ENCODE measurements at places on chromosomes 7 and 10.

GRCh38 chr7:15555381-15555859 lies 6.4 kb downstream of the AGMO start:
- DNase-seq, result no peak

DNA sequence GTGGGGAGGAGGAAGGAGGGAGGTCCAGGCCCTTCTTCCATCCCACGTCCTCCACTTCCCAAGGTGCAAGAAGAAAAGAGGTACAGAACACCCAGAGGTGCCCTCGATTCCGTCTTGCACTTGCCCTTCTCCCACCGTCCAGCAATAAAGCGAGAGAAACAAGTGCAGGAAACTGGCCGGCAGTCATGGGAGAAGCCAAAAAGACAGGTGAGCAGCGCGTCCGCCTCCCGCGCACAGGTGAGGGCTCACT lies 1.3 kb downstream of the C10orf95 start:
- no peak for DNase-seq

DNA sequence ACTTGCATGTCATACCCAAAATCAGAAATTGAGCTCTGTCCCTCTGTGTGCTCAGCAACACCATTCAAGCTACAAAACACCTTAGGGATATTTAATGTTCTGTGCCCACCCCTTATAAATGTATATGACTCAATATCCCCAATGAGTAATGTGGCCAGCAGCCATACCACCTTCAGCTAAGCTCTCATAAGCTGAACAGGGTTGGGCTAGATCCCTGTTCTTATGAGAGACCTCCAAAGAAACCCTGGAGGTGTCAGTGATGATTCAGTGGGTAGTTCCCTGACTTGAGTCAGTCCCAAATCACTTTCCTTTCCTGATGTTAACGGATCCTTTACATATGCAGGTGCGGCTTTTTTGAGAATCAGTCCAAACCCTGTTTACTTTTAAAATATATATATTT lies 253.8 kb downstream of the CREB5 start:
- DNase-seq, result no peak

DNA sequence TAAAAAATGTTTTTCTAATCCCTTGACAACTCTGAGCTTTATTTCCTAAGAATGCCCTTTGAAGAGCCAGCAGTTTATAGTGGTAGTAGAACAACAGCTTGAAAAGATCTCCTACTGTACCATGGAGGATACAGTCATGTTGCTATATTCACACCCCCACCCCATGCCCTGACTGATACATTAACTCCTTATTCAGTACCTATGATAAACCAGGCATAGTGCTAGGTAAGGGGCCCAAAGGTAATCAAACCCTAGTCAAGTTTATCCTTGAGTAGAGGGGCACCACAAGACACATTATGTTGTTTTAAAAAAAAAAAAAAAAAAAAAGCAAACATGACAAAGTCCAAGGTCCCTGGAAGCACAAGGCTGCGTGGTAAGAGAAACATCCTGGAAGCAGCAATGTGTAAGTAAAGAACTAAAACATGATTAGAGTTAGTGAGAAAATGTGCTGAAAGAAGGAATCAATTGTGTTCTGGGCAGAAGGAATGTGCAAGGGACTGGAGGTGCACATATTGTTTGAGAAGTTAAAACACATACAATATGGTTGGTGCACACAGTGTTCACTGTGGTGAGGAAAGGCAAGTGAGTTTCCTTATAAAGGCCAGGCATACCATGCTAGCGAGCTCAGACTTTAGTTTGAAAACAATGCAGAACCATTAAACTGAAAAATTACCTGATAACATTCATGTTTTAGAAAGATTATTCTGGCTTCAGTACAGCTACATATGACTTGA lies 51.2 kb downstream of the PDE1C start:
- DNase-seq, result no peak

DNA sequence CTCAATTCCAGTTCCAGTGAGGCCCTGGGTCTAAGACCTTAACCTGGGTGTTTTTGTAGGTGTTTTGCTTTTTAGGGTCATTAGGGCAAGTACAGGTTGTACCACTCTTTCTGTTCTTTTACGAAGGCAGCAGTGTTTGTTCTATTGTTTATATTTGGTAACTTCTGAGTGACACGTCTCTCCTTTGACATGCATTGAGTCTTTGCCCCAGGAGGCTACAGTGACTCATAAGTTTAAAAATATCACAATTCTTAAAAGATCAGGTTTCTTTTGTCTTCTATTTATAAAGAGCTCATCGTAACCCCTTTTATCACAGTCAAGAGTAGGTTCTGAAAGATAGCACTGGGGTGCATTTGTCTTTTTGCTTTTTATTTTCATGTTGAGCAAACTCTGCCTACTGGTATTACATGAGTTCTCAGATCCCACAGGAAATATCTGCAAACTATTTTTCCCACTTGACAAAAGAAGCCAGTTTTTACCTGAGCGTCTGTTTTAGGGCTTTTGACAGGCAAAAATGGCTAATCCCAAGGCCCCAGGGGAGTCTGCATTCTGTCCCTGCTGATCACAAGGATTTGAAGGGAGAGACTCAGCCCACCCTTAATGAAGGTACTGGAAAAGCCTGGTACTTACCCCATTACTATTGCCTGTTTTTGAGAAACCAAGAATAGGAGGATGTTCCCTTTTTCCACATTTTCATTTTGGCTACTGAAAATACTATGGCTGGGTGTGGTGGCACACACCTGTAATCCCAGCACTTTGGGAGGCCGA lies 7.9 kb downstream of the NUDT13 start:
- no peak for DNase-seq

DNA sequence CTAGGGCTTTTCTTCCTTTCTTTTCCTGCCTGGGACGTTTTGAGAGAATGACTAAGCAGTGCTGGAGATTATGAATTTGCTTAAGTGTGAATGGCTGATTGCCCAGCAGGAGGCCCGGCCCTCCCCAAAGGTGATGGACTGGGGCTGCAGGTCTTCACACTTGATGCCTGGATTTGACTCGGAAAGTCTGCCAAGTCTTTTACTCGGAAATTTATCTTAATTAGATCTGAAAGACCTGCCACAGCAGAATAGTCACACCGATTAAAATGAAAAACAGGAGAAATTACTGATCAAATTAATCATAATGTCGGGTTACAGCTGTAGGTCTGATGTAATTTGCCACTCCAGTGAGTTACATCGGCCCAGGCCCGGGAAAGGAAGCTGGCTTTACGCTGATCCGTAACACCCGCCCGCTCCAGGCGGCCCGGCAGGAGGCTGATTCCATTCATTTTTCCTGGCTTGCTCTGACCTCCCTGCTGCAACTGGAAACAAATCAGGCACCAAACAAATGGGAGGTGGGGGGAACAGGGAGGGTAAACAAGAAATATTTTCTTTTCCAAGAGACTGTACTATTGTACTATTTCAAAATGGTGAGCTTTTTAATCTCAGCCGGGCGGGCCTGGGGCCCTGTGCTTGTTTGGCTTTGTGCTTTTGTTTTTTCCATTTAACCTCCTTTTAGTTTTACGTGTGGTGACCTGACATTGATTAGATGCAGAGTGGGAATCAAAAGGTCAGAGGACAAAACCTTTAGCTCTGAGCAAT lies 212.4 kb upstream of the YAE1 start:
- no peak for DNase-seq

GRCh38 chr7:150848111-150848510 lies 4.2 kb upstream of the AOC1 start:
- DNase-seq, result no peak

- no peak for DNase-seq
These were observed 410.5 kb downstream of the PAXIP1 start for GRCh38 chr7:154592388-154592787.

DNA sequence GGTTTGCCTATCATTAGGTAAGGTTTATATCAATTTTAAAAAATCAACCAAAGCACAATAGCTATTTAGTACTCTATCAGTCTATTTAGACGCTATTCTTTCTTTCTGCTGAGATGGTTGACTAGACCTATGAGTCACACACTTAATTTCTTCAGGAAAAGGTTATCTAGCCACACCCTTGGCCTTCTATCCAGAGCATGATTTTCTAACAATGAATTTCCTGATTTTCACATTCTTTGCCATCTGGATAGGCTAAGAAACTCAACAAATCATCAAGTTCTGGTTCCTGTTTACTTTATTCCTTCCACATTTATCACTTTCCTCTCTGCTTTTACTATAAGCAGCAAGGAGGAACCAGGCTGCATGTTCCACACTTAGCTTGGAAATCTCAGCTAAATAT lies 8.1 kb downstream of the PRPS1L1 start:
- no peak for DNase-seq

- DNase-seq, result no peak
These were observed 39.0 kb upstream of the IFRD1 start for GRCh38 chr7:112411186-112411795.

DNA sequence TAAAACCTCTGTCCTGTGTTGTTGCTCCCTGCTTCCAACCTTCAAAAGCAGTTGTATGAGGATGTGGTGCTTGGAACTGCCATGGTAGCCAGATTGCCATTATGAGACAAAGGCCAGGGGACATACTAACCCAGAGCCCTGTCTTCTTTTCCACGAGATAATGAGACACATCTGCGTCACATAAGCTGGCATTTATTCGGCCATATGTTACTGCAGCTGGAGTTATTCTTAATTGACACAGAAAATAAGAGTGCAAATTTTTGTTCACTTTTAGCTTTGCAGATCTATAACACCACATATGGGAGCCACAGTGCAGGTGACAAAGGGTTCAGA lies 15.5 kb upstream of the PDLIM1 start:
- DNase-seq, result no peak

DNA sequence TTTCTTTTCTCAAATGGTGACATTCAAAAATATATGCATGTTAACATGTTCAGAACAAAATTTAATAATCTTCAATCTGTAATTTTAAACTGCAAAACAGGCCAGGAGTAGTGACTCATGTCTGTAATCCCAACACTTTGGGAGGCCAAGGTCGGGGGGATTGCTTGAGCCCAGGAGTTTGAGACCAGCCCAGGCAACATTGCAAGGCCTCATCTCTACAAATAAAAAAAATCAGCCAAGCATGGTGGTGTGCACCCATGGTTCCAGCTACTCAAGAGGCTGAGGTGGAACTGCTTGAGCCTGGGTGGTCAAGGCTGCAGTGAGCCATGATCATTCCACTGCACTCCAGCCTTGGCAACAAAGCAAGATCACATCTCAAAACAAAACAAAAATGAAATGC lies 394.3 kb downstream of the PARD3 start:
- DNase-seq, result no peak

DNA sequence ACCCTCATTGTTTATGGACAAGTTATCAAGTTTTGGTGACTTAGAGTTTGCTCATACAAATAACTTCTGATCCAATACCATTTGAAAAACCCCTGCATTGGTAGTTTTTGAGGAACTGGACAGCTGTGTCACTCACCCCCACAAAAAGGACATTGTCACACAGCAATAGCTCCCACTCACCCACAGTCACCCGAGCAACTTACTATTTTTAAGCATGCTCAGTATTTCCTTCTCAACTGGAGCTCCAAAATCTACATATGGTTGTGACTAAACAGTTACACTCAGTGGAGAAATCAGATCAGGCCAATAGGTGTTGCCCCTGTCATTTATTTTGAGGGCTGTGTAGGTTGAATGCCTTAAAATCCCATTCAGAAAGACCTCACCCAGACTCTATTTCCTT lies 165.2 kb upstream of the AUTS2 start:
- DNase-seq, result no peak

- no peak for DNase-seq
These were observed 15.2 kb upstream of the GPR158 start for GRCh38 chr10:25159591-25159990.

DNA sequence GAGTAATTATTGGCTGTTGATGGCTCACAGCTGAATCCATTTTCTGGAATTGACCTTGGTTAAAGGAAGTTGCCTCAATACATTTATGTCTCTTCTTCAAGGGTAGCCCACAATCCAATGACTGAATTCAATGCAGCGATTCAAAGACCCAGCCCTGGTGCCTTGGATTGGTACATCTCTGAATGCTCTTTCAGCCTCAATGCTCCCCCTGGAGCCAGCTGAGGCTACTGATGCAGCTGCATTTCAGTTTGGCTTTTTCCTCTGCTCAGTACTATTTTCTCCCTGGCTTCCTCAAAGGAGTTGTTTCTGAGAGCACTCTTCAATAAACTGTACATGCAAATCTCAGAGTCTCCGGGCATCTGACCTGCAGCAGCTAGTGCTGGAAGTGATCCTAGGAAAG lies 633 bp upstream of the EBLN1 start:
- no peak for DNase-seq

DNA sequence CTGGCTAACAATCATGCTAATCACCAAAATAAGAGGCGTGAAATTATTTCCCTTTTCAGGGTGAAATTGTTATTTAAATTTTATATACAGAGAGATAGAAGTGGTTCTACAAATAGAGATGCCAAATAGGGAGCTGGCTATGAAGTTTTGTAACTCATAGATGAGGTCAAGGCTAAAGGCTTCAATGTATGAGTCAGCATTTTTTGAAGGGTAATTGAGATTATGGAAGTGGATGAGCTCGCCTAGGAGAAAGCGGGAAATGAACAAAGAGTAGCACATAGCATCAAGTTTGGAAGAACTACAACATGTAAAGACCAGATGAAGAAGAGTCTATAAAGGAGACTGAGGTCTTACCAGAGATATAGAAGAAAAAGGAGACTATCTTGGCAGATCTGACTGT lies 838.1 kb downstream of the DNAJB9 start:
- no peak for DNase-seq

DNA sequence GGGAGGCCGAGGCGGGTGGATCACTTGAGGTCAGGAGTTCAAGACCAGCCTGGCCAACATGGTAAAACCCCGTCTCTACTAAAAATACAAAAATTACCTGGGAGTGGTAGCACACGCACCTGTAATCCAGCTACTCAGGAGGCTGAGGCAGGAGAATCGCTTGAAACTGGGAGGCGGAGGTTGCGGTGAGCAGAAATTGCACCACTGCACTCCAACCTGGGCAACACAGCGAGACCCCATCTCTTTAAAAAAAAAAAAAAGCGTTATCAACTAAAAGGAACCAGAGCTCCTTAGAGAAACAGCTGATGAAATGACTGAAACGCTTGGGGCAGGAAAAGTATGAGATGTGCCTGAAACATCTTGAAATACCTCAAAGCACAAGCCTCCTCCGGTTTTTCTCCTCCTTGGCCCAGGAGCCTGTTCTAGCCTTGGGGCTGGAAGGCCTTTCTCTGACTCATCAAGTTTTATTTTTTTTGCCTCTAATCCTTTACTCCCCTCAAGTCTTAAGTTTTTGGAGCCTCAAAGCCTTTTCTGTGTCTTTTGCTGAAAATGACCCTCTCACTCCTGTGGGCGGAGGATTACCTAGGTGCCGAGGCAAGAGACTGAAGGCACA lies 2.6 kb upstream of the METTL27 start:
- DNase-seq, result no peak

- no peak for DNase-seq
These were observed 30.4 kb downstream of the PFKFB3 start for GRCh38 chr10:6232846-6233724.

DNA sequence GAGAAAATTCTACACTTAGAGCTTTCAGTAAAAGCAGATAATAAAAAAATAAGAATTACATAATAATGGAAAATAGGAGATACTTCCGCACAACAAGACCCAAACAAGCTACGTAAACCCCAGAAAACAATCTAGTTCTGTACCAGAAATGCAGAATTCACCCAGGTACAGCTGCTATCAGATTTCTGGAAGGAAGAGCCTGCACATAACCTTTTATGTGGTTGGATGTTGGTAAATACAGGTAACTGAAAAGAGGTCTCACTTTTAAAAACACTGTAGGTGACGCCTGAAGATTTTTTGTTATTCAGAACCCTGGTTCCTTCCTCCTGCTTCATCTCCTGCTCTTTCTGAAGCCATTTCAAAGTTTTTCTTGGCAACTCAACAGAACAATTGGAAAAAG lies 29.9 kb downstream of the PANK1 start:
- no peak for DNase-seq

GRCh38 chr7:75889223-75889825 lies 10.5 kb downstream of the RHBDD2 start:
- no peak for DNase-seq
